WTC11 (cell line): ENCODE measurements at places on chromosomes 13 and 19. TPM values are rescaled to one million over a fixed set of nuclear protein-coding genes. Genes with fewer than 3 reads are reported as not detected.
A peak's percentile ranks its signal among the peaks of the same experiment; 100 is the strongest.

CPT1C gene
- total RNA-seq, result 74.6 to 89.5 TPM (median 85.4 TPM) in 3 replicates

DNA sequence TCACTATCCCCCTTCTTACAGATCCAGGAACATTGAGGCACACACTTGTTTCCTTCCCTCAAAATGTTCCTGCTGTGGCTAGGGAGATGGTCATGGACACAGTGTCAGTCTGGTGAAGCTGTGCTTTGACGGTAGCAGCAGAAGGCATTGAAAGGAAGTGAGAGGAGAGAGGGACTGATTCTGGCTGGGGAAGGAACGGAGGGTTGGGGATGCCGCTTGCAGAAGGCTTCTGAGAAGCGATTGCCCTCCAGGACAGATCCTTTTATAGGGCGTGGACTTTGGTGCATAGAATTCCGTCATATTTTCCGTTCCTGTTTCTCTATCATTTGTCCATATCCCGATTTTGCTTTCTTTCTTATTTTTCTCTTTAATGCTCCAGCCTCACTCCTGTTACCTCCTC lies 14.1 kb upstream of the MYH14 start:
- DNase-seq, result no peak
- peaks cover 15% of the 10 kb centered on the region for H3K27me3 ChIP-seq
- no peak overlapping the region for H3K4me3 ChIP-seq
- H3K27ac ChIP-seq, result no peak overlapping the region

B3GNT3 gene
- 1.2 to 1.9 TPM (median 1.3 TPM) in 3 replicates for total RNA-seq

- H3K4me1 ChIP-seq, result peaks cover 25% of the 10 kb centered on the region
- peaks cover 2% of the 10 kb centered on the region; the same call in 1 of the 2 replicates for H3K36me3 ChIP-seq
- DNase-seq, result no peak
Observed at GRCh38 chr13:108984251-108984920, 355.0 kb downstream of the MYO16 start.

DNA sequence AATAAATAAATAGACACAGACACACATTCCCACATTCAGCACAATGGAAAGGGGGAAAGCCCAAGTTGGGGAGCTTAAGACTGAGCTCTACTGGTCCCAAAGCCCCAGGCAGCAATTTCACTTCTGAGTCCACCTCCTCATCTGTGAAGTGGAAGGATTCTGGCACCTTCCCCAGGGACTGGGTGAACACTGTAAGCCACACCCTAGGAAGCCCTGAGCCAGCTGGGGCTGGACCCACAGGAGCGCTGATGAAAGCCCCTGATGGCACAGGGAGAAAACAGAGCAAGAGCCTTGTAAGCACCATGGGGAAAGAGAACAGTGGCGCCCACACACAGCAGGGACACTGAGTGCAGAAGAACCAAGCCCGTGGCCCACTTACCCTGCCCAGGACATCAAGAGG lies 37.8 kb downstream of the EPS15L1 start:
- no peak for DNase-seq
- H3K36me3 ChIP-seq, result peaks cover 41% of the 10 kb centered on the region
- H3K4me3 ChIP-seq, result no peak overlapping the region

DNA sequence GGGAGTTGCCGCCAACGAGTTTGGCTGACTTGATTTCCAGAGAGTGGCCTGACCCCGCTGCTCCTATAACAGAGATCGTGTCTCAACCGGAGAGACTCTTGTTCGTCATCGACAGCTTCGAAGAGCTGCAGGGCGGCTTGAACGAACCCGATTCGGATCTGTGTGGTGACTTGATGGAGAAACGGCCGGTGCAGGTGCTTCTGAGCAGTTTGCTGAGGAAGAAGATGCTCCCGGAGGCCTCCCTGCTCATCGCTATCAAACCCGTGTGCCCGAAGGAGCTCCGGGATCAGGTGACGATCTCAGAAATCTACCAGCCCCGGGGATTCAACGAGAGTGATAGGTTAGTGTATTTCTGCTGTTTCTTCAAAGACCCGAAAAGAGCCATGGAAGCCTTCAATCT lies 21.6 kb downstream of the NLRP4 start:
- no peaks in the 10 kb centered on the region for H3K4me1 ChIP-seq
- H3K36me3 ChIP-seq, result peaks cover 65% of the 10 kb centered on the region
- no peak overlapping the region for H3K4me3 ChIP-seq
- no peak overlapping the region for H3K27ac ChIP-seq
- H3K27me3 ChIP-seq, result peaks cover 19% of the 10 kb centered on the region

ZNF491 gene
- 1.1 to 2.1 TPM (median 1.3 TPM) in 3 replicates for total RNA-seq

CGB1 gene
- total RNA-seq, result 0.87 TPM in 1 of 3 replicates, not detected in the others

DNA sequence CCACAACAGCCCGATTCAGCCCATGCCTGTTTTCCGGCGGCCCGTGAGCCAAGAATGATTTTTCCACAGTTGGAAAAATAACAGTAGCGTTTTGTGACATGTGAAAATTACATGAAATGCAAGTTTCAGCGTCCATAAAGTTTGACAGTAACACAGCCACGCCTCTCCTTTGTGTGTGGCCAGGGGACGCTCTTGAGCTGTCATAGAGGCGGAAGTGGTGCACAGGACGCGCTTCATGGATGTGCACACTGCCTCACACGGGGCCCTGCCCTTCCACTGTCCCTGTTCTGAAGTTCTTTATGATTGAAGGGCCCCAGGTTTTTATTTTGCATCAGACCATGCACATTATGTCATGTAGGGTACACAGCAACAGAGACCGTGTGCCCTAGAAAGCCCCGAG lies 12.4 kb upstream of the ELAVL1 start:
- no peak for DNase-seq
- no peaks in the 10 kb centered on the region for H3K4me1 ChIP-seq
- no peak overlapping the region; the same call in 1 of the 2 replicates for H3K27ac ChIP-seq
- no peak overlapping the region for H3K4me3 ChIP-seq

- no peaks in the 10 kb centered on the region for H3K27me3 ChIP-seq
- H3K4me1 ChIP-seq, result no peaks in the 10 kb centered on the region
- no peak overlapping the region for H3K4me3 ChIP-seq
Observed at GRCh38 chr13:46035066-46035465, 17.5 kb downstream of the ZC3H13 start.

TGFB1 gene
- total RNA-seq, result 10.4 to 11.8 TPM (median 11.0 TPM) in 3 replicates

DNA sequence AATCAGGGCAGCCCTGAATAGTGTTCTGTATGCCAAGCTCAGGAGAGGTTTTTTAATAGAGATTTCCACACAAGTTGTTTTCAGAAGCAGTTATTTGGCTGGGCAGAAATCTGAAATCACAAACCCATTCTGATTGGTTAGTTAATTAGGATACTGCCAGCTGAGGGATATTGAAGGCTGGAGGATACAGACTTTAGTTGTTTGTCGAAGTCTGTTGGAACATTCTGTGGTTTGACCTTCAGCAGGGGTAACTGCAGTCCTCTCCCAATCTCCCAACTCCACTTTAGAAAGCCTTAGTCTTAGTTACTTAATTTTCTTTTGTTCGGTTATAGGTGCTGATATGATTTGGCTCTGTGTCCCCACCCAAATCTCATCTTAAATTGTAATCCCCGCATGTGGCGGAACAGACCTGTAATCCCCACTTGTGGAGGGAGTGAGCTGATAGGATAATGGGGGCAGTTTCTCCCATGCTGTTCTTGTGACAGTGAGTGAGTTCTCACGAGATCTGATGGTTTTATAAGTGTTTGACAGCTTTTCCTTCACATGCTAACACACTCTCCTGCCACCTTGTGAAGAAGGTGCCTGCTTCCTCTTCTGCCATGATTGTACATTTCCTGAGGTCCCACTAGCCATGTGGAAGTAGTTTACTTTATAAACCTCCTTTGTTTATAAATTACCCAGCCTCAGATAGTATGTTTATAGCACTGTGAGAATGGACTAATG lies 169.2 kb downstream of the GPC5 start:
- H3K4me3 ChIP-seq, result no peak overlapping the region
- no peak for DNase-seq
- no peaks in the 10 kb centered on the region for H3K4me1 ChIP-seq

SKA3 gene
- total RNA-seq, result 38.8 to 45.7 TPM (median 42.1 TPM) in 3 replicates

GRCh38 chr19:13881251-13881691 lies 4.3 kb downstream of the NANOS3 start:
- peak; percentile 73 for DNase-seq
- peaks cover 27% of the 10 kb centered on the region for H3K27me3 ChIP-seq
- peaks cover 26% of the 10 kb centered on the region for H3K4me1 ChIP-seq
- peak overlapping the region; percentile 82 for H3K27ac ChIP-seq

CEACAM7 gene
- total RNA-seq, result 0.15 to 0.21 TPM (median 0.18 TPM) in 3 replicates

DNA sequence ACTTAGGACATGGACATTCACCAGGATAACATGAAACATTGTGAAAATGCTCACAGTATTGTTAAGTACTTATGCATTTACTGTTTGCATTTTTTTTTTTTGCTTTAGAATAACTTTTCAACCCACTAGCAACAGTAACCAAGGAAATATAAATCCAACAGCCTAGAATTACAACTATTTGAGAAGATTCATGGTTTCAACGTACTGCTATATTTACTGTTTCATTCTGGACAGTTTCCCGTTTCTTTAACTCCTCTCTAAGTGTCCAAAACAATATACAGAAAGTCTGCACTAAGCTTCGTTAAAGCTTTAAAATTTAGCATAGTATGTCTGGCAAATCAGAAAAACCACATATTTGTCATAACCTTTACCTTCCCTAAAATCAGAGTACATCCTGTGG lies 2.7 kb downstream of the SMAD9 start:
- no peak overlapping the region for H3K4me3 ChIP-seq
- no peak for DNase-seq
- H3K27me3 ChIP-seq, result peaks cover 51% of the 10 kb centered on the region
- H3K27ac ChIP-seq, result no peak overlapping the region

- DNase-seq, result peak; percentile 5
- H3K4me1 ChIP-seq, result no peaks in the 10 kb centered on the region; the same call in 1 of the 2 replicates
- H3K36me3 ChIP-seq, result no peaks in the 10 kb centered on the region
- no peak overlapping the region for H3K4me3 ChIP-seq
- H3K27ac ChIP-seq, result peak overlapping the region; percentile 7; the same call in 1 of the 2 replicates
Observed at GRCh38 chr13:113654175-113654560, 3.8 kb downstream of the ATP4B start.

NLRP7 gene
- total RNA-seq, result 4.1 to 6.8 TPM (median 5.0 TPM) in 3 replicates

GRCh38 chr19:8336072-8336569 lies 6.9 kb downstream of the KANK3 start:
- H3K4me1 ChIP-seq, result peaks cover 26% of the 10 kb centered on the region
- DNase-seq, result no peak
- H3K36me3 ChIP-seq, result no peaks in the 10 kb centered on the region
- H3K27me3 ChIP-seq, result peaks cover 65% of the 10 kb centered on the region

DNA sequence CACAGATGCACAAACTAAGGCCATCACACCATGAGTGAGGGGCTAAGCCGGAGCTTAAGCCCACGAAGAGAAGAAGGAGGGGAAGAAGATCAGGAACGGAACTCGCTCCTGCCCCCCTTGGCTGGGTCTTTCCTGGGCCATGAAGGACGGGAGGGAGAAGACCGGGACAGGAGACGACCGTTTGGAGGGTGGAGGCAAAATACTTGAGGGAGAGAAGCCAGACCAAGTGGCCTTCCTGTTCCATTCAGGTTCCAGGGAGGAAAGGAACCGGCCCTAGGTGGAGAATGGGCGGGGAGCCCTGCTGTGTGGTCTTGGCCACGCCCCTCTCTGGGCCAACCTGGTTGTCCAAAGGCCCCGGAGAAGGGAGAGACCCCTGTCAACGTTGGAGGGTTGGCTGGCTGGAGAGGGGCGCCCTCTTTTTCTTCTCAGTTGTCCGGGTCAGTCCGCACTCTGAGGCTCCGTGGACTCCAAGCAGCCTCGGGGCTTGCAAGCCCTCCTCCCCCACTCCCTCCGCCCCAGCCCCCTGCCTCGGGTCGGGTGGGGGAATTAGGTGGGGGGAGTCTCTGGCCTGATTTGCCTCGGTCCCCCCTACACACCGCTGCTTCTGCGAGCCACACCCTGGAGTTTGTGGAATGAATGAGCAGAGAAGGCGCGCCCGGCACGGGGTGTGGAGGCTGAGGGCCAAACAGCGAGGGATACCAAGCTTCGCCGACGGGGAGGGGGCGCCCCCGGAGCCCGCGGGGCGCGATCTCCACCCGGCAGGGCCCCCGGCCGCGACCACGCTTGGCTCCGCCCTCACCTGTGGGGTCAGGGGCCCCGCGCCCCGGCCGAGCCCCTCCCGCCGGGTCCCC lies 757 bp downstream of the FBN3 start:
- peak; percentile 93 for DNase-seq
- peak overlapping the region; percentile 83 for H3K4me3 ChIP-seq
- H3K4me1 ChIP-seq, result peaks cover 39% of the 10 kb centered on the region
- H3K27me3 ChIP-seq, result no peaks in the 10 kb centered on the region; the same call in 1 of the 2 replicates
- H3K36me3 ChIP-seq, result no peaks in the 10 kb centered on the region
- peak overlapping the region; percentile 76 for H3K27ac ChIP-seq

GRCh38 chr13:79998381-79998880 lies 342.5 kb downstream of the SPRY2 start:
- no peaks in the 10 kb centered on the region for H3K36me3 ChIP-seq
- peaks cover 4% of the 10 kb centered on the region; the same call in 1 of the 2 replicates for H3K4me1 ChIP-seq
- no peak overlapping the region for H3K27ac ChIP-seq
- DNase-seq, result no peak
- H3K27me3 ChIP-seq, result peaks cover 4% of the 10 kb centered on the region; the same call in 1 of the 2 replicates
- no peak overlapping the region for H3K4me3 ChIP-seq

DNA sequence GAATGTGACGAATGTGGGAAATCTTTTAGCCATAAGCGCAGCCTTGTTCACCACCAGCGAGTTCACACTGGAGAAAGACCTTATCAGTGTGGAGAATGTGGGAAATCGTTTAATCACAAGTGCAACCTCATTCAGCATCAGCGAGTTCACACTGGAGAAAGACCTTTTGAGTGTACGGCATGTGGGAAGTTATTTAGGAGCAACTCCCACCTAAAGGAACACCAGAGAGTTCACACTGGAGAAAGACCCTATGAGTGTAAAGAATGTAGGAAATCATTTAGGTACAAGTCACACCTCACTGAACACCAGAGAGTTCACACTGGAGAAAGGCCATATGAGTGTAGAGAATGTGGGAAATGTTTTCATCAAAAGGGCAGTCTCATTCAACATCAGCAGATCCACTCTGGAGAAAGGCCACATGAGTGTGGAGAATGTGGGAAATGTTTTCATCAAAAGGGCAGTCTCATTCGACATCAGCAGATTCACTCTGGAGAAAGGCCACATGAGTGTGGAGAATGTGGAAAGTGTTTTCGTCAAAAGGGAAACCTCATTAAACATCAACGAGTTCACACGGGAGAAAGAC lies 7.6 kb downstream of the ZNF776 start:
- H3K4me3 ChIP-seq, result no peak overlapping the region
- no peaks in the 10 kb centered on the region for H3K27me3 ChIP-seq
- peaks cover 82% of the 10 kb centered on the region for H3K36me3 ChIP-seq
- H3K27ac ChIP-seq, result no peak overlapping the region
- no peak for DNase-seq

- DNase-seq, result no peak
- no peak overlapping the region for H3K4me3 ChIP-seq
- H3K36me3 ChIP-seq, result peaks cover 37% of the 10 kb centered on the region
- H3K27ac ChIP-seq, result no peak overlapping the region
- no peaks in the 10 kb centered on the region for H3K27me3 ChIP-seq
Observed at GRCh38 chr19:6247007-6247288, 32.8 kb downstream of the MLLT1 start.
